T-helper 2 cell treated with Interferon-gamma antibody and Interleukin-4, amounts not matched to agents 100 ng/mL and 5 ng/mL, for 36 hours (primary cell): ENCODE measurements at places on chromosomes 13 and 19. TPM values are rescaled to one million over a fixed set of nuclear protein-coding genes. Genes with fewer than 3 reads are reported as not detected.

POLR2E gene
- total RNA-seq = 169 and 178 TPM in 2 replicates

CYP4F2 gene
- total RNA-seq = not detected in 2 replicates

PSG4 gene
- not detected in 2 replicates for total RNA-seq

ZNF649 gene
- 13.0 and 13.5 TPM in 2 replicates for total RNA-seq

STX10 gene
- total RNA-seq = 56.2 and 56.6 TPM in 2 replicates

PRR22 gene
- 4.5 TPM in 2 replicates for total RNA-seq

ZNF583 gene
- total RNA-seq = 2.9 and 3.9 TPM in 2 replicates

GGN gene
- total RNA-seq = 0.11 TPM in 2 replicates

ZIM2 gene
- total RNA-seq = not detected in 2 replicates

ZNF430 gene
- 22.4 and 23.7 TPM in 2 replicates for total RNA-seq

CYP2S1 gene
- total RNA-seq = 0.23 and 0.41 TPM in 2 replicates

ARHGEF7 gene
- 55.2 and 61.8 TPM in 2 replicates for total RNA-seq

RSPH6A gene
- total RNA-seq = 0.39 and 0.50 TPM in 2 replicates

ZNF793 gene
- total RNA-seq = 1.0 TPM in 2 replicates

ZNF547 gene
- total RNA-seq = 2.2 and 2.8 TPM in 2 replicates

SIGLEC12 gene
- total RNA-seq = 1.1 and 1.4 TPM in 2 replicates

TEX29 gene
- 0.27 and 0.61 TPM in 2 replicates for total RNA-seq

CGB1 gene
- not detected in 2 replicates for total RNA-seq

NTF4 gene
- total RNA-seq = not detected in 2 replicates

MCEMP1 gene
- not detected in 2 replicates for total RNA-seq

ZSCAN4 gene
- total RNA-seq = not detected in 2 replicates

GDF15 gene
- 0.32 TPM in 1 of 2 replicates, not detected in the other for total RNA-seq

DOHH gene
- total RNA-seq = 15.7 and 16.2 TPM in 2 replicates

MYH14 gene
- not detected in 2 replicates for total RNA-seq

CD33 gene
- 15.0 and 18.7 TPM in 2 replicates for total RNA-seq

NLRP5 gene
- not detected in 2 replicates for total RNA-seq

DHDH gene
- total RNA-seq = 0.52 and 0.75 TPM in 2 replicates

ZNF506 gene
- 15.3 and 16.7 TPM in 2 replicates for total RNA-seq

SERP2 gene
- not detected in 2 replicates for total RNA-seq

SBSN gene
- not detected in 2 replicates for total RNA-seq
